ENCODE measurements at places on chromosomes 1 and 21.

- DNase-seq, result no peak
Measured at GRCh38 chr1:100152271-100152670, 19.3 kb downstream of the TRMT13 start.

DNA sequence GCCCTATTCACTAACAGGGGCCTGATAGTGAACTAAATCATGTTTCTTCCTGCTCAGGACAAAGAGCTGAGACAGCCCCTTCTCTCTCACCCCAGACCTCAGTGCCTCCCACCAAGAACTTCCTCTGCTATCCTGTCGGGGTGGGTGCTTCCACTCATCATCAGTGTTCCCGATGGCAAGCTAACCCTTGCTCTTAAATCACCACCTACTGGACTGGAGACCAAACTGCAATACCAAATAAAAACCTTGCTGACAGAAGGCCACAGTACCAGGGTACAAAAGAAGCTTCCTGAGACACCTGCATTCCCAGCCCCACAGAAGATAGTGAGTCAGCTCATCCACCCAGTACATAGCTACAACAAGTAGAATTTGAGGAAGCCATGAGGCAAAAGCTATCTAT is 799.5 kb downstream of the LTN1 start:
- DNase-seq, result no peak

DNA sequence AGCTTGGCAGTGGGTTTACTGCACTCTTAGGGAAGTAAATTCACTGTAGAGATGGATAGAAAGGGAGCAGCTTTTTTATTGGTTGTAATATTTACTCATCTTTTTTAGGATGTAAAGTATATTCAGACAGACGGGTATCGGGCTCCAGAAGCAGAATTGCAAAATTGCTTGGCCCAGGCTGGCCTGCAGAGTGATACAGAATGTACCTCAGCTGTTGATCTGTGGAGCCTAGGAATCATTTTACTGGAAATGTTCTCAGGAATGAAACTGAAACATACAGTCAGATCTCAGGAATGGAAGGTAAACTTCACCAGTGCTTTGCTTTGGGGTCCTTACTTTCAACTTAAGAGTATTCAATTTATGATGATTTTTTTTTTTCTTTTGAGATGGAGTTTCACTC is 3.2 kb downstream of the UHMK1 start:
- no peak for DNase-seq

DNA sequence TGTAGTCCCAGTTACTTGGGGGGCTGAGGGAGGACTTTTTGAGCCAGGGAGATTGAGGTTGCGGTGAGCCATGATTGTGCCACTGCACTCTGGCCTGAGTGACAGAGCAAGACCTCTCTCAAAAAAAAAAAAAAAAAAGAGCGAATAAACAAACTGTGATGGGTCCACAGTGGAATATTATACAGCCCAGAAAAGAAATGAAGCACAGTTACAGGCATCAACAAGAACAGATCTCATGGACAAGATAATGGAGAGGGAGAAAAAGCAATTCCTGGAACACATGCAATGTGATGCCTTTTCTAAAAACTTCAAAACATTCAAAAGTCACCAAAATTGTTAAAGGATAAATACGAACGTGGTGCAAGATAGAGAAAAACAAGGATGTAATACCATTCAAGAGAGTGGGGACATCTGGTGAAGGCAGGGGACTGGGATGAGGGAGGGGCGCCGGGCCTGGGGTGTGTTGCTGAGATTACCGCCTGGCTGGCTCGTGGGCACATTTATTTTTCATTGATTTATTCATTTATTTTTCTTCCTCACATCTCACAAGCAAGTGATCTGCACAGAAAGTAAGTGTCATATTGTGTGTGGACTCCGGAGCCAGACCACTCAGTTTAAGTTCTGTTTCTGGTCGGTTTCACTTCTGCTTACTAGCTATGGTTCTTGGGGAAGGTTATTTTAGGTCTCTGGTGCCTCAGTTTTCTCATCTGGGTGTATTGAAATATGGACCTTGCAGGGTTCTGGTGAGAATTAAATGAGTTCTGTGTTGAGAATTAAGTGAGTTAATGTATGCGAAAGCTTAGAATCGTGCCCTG is 30.1 kb downstream of the ABCG1 start:
- DNase-seq, result peak; percentile 78

GRCh38 chr1:199508072-199508471 is 519.4 kb upstream of the NR5A2 start:
- no peak for DNase-seq

DNA sequence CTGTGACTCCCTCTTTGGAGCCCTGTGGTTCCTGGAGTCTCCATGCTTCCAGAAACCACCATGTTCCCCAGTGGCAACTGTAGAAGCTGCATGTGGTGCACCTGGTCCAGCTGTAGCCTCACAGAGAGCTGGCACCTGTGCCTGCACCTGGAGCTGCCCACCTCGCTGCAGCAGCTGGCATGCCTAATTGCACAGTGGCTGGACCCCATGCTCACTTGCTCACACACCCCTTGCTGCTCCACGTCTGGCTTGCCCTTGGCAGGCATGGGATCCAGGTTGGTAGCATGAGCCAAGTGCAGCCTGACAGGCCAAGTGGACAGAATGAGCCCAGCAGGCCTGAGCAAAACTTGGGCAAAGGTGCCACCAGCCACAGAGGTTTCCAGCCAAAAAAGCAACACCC is 680.1 kb downstream of the MATN1 start:
- DNase-seq, result no peak

GRCh38 chr1:55057270-55057955 is 18.1 kb downstream of the PCSK9 start:
- no peak for DNase-seq

DNA sequence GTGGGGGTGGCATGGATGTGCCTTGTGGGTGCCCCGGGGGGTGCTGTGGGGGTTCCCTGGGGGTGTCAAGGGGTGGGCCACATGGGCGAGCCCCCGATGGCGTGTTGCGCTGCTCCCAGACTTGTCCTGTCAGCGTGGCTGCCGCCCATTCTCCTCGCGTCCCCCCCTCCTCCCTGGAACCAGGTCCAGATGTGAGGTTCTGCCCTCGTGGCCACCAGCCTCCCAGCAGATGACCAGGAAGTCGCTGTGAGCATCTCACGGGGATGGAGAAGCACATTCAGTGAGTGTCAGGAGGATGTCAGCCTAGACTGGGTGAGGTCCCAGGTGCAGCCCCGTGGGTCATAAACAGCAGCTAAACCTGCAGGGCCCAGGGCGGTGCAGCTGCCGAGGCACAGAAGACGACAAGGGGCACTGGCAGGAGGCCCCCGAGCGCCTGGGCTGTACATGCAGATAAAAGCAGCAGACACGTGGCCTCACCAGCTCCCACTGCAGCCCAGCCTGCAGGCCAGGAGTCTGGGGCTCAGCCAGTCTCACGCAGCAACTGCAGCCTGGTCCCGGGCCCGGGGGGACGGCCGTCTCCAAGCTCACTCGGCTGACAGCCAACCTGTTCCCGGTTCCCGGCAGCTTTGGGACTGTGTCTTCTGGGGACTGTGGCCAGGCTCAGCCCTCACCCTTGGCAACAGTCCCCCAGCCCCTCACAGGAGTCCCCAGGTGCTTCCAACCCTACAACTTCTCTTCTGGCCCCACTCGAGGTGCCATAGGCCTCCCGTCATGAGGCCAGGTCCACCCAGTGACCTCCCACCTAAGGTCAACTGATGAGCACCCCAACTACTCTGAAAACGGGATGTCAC is 17.5 kb upstream of the COL6A2 start:
- DNase-seq, result no peak

DNA sequence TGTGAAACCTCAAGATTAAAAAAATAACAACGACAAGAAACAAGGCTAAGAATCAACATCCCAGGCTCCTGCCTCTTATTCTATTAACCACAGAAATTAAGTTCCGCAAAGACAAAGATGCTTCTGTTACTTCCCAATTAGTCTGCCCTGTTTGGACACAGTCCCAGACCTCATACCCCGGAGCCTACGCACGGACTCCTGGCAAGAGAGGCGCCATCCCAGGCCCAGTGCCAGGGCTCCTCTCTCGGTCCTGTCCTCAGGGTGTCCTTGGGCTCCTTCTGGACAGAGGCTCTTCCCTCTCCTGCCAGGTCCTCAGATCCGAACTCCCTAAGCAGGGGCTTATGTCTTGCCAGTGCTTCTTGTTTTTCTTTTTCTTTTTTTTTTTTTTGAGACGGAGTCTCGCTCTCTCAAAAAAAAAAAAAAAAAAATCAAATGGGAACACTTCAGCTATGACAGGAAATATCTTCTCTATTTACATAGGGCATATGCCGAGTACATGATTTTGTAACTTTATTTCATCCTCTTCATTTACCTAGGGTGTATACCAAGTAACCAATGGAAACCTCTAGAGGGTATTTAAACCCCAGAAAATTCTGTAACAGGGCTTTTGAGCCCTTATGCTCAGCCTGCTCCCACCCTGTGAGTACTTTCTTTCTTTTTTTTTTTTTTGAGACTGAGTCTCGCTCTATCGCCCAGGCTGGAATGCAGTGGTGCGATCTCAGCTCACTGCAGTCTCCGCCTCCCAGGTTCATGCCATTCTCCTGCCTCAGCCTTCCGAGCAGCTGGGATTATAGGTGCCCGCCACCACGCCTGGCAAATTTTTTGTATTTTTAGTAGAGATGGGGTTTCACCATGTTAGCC is 11.7 kb upstream of the ENO1 start:
- no peak for DNase-seq

DNA sequence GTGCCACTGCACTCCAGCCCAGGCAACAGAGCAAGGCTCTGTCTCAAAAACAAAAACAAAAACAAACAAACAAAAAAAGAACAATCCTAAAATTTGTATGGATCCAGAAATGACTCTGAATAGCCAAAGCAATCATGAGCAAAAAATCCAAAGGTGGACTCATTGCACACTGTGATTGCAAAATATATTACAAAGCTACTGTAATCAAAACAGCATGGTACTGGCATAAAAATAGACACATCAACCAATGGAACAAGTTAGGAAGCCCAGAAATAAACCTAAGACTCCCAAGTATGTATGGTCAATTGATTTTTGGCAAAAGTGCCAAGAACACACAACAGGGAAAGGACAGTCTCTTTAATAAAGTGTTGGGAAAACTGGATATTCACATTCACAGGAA is 19.9 kb downstream of the ERO1B start:
- no peak for DNase-seq

DNA sequence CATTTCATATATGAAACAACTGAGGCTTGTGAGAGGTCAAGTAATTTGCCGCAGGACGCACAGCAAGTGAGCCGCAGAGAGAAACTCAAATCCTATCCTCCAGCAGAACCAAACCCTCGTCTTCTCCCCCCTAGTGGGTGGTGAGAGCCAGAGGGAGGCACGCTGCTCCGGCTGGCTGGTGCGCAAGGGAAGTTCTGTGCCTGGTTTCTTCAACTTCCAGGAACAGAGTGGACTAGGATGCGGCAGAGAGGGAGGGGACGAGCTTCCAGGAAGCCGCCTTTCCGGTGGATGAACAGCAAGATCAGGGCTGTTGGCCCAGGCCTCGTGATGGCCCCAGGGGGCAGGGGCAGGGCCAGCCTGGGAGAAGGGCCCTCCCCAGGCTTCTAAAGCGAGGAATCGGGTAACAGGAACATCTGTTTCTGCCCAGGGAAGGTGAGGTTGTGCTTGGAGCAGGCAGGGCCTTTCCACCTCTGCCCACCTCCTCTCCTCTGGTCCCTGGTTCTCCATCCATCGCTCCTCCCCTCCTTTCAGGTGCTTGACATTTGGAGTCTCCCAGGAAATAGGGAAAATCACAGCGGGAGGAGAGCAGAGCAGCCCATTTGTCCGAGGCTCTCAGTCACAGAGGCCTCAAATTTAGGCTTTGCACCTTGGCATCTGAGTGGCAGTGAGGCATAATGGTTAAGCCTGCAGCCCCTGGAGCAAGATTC is 16.8 kb upstream of the PDIK1L start:
- DNase-seq, result no peak

GRCh38 chr21:30434033-30434631 is 4.1 kb downstream of the KRTAP13-4 start:
- no peak for DNase-seq

DNA sequence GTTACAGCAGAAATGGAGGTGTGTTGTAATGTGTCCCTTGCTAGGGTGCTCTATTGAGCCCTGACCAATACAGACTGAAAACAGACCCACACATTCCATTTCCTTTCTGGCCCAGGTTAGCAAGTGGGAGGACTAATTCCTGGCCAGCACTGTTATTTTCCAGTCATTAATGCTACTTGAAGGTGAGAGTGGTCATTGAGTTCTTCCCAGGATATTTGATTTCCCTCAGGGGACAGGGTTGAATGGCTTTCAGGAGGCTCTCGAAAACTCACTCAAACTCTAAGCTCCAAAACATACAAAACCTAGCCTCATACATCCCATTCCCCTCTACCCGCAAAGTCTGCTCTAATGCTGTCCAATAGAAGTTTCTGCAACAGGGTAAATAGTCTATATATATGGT is 6.2 kb downstream of the LRRC52 start:
- no peak for DNase-seq

DNA sequence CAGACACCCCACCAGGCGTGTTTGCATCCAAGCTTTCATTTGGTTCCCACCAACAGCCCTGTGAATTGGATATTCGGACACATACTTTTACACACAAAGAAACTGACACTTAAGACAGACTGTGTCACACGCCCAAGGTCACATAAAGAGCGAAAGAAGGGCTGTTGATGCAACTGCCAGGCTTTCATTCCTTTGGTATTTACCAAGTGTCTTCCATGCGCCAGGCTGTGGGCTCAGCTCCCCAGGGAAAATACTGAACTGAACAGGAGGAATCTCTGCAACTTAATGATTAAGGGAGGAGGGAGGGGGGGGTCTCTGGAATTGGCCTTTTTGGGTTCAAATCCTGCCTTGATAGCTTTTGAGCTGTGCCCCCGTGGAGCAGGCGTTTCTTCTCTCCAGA is 122.8 kb downstream of the ACTL8 start:
- no peak for DNase-seq

- no peak for DNase-seq
Measured at GRCh38 chr1:164479242-164479641, 79.7 kb upstream of the PBX1 start.

- no peak for DNase-seq
Measured at GRCh38 chr1:230327892-230328284, 98.2 kb downstream of the PGBD5 start.

- DNase-seq, result no peak
Measured at GRCh38 chr1:43835082-43836021, 98.2 kb upstream of the ARTN start.

DNA sequence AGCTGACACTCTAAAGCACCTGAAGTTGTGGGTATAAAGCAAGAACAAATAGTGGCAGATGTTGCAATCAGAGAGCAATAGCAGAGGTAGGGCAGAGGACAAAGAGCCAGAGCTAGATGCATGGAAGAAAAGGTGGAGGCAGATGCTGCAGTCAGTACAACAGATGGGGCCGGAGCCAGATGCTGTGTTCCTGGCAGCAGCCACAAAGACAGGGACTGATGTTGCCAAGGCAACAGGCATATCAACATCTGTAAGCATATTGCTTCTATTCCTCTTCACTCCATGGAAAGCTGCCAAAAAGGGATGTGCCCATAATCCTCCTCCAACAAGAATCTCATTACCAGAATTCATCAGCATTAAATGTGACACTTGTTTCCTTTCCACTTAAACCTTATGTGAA is 108.0 kb downstream of the TNNI3K start:
- DNase-seq, result no peak

- DNase-seq, result no peak
Measured at GRCh38 chr21:38097789-38098188, 159.0 kb upstream of the KCNJ15 start.
